ENCODE measurements at places on chromosomes 11 and 22.

- DNase-seq: no peak
These were observed 10.3 kb downstream of the POLDIP3 start for GRCh38 chr22:42604403-42604802.

GRCh38 chr11:132914600-132914999, 617.7 kb downstream of the OPCML start:
- DNase-seq: no peak

DNA sequence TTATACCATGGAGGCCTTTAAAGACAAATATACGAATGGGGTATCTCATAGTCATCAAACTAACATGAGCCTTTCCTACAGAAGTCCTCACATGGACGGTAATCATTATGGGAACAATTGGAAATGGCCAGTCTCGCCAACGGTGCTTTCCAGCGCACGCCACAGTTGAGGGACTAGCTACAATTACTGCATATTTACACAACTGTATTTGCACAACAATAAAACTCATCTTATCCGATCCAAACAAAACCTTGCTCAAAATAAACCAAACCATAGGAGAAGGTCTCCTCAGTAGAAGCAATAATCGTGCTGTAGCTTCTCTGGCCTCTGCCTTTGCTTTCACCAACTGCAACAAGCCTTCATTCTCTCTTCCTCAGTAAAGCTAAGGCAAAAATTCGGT, 5.9 kb downstream of the CADM1 start:
- DNase-seq: no peak

DNA sequence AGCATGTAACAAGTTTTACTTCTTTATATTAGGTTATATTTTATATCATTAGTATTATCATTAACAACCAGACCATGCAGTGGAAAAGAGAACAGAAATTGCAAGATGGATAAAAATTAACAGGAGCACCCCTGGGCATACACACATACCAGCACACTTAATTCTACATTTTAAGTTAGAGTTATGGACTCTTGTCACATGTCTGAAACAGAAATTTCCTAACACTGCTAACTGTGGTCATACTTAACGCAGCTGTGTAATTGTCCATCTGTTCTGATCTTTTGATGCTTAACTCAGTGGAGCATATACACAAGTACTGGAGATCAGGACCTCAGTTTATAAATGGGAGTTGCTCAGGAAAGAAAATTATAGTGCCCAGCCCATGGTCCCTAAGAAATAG, 358 bp downstream of the OR52H1 start:
- DNase-seq: no peak

DNA sequence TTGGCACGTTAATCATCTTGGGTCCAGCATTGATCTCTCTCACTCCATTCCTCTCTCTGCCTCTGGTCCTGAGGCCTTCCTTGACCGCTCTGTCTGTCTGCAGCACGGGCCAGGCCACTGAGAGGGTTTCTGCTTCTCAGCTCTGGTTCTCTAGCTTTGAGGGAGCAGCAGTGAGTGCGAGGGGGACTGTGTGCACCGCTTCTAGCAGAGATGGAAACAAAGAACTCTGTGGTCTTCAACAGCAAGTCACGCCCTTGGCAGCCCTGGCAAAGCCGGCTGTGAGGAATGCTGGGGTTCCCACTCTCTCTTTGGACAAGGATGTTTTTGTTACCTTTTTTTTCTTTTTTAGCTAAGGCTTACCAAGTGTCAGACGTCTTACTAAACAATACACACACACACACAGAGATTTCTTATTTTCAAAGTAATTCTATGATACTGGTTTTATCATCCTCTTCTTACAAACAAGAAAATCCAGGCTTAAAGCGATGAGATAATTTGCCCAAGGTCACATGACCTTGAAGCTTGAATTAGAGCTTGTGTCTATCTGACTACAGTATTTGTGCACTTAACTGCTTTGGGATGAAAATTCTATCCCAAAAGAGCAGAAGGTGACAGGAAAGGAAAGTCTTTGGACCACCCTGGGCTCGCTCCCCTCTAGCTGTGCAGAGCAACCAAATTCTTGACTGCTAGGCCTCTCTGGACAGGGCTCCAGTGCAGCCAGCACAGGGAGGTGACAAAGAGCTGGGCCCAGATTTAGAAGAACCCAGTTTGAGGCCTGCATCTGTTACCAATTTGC, 293.2 kb downstream of the NTM start:
- DNase-seq: no peak

DNA sequence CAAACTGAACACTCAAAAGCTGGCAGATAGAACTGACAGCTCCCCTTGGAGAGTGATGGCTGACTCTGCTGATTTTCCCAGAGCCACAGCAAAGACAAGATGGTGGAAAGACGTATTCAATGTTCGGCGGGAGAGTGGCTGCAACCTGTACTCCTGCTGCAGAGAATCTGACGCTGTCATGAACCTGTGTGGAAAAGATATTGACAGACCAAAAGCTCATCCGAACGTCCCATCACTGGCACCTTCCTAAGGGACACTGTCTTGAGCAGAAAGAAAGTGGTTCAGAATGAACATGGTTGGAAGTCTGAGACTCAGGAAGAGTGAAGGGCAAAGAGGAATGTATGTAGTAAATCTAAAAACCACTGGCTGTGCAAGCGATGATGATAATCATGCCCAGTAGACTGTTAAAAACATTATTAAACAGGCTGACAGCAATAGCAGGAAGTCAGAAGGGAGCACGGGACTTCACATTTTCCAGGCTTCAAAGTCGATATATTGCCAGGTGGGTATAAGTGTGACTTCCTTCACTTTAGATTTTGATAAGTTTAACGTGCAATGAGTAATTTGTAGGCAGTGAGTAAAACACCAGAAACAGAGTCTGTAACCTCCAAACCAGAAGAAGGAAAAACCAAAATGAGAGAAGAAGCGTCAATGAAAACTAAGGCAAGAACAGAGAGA, 6.2 kb upstream of the IL17REL start:
- no peak for DNase-seq

GRCh38 chr11:118921929-118922744, 3.6 kb downstream of the BCL9L start:
- no peak for DNase-seq

DNA sequence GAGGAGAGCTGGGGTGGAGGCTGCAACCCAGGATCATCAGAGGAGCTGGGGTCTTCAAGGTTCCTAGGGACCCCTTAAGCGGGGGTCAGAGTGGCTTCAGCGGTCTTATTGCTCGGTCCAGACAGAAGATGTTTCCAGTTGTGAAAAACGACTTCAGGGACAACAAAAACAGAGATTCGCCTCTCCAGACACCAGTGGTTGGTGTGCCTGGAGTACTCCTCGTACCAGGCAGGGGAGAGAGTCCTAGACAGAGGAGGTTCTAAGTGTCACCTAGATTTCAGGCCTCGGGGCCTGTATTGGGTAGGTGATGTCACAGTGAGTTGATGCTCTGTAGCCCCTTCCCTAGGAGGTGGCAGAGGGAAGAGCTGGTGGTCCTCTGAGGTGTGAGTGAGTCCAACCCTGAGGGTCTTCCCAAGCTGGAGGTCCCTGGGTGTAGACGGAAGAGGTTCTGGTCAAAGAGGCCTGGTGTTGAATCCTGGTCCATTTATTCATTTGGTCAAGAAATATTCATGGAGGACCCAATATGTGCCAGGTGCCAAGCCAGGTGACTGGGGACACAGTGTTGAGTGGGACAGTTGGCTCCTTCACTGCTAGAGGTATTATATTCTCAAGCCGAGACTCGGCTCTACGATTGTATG, 4.4 kb upstream of the IGLL5 start:
- no peak for DNase-seq

DNA sequence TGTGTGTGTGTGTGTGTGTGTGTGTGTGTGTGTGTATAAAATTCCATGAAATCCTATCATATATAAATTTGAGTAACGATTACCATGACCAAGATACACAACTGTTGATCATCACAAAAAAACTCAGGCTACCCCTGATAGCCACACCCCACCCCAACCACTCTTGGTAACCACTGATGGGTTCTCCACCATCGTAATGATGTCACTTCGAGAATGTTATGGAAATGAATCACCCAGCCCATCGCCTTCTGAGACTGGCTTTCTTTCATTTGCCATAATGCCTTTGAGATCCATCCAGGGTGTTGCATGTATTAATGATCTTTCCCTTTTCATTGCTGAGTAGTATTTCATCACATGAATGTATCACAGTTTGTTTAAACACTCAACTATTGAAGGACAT, 496.0 kb downstream of the MIAT start:
- no peak for DNase-seq

DNA sequence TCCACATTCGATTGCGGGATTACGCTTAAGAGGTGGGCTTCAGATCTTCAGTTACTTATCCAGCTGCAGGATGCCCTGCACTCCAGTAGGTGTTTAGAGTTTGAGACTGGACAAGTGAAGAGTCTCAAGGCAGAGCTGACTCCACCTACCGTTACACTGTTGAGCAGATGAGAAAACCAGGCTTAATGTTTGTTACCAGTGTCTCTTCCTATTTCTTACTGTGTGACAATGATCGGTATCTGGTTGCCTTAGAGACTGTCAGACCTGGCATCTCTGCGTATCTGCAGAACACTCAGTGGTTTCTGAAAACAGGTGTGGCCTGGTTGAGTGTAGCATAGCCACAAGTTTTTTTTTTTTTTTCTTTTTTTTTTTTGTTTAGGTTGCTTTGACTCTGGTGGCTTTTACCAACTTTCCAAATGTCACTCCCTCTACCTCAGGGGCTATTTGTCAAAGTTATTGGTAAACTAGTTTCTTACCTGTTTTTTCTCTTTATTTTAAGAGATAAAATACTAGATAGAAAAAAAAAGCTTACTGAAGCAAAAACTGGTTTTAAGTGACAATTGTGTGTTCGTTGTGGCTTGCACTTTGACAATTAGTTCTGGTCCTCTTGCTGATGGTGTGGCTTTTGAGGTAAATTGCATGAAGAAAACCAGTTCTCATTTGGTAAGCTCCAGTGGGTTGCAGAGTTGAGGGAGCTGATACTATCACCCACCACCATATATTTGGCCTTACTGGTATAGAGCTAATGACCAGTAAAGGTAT, 284.8 kb downstream of the ETS1 start:
- no peak for DNase-seq

DNA sequence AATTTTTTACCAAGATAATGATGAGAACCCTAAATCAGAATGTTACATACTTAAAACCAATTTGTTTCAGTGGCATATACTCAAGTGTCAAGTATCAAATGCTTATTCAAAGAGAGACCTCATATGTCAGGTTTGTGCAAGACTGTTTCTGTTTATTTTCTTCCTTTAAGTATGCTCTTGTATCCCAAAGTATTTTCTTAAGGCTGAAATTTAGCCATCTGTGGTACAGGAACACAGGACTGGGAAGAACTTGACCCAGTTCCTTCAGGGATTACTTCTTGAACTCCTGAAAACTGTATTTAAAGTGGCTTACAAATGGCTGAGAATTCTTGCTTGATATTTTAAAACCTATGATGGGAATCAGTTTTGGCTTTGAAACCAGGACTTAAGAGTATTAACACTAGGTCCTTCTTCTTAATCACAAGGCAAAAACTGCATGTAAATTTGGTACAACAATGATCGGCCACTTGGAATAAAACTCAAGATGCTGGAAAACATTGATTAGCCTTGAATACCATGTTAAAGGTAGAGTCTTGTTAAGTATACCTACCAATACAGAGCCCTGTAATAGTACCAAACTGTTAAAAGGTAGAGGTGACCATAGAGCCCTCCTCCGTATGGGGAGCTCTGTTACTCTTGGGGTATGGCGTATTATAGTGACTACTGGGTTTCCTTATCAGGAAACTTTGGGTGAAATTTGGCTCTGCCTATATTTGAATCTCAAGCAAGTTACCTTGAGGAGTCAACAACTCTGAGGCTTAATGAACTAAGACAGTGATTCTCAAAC, 95.9 kb downstream of the BLID start:
- no peak for DNase-seq

GRCh38 chr11:46978005-46978491, 41.5 kb downstream of the CSTPP1 start:
- no peak for DNase-seq

- no peak for DNase-seq
These were observed 1.3 kb downstream of the PIK3C2A start for GRCh38 chr11:17206463-17206862.

DNA sequence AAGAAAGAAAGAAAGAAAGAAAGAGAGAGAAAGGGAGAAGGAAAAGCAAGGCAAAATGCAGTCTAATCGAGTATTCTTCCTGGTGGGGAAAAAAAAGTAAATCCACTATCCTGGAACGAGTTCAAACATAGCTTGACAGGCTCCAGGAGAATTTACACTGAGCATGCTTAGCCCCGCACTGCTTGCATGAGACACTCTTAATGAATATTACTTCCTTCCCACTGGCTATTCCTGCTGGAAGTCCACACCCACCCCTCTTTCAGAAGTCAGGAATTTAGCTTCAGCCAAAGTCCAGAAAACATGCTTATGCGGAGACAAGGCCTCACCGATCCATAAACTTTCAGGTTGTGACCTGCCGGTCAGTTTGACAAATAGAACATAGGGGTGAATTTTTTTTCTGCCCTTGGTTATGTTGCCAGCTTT, 251.8 kb upstream of the BLID start:
- DNase-seq: no peak

GRCh38 chr11:133840479-133840941, 4.8 kb downstream of the SPATA19 start:
- DNase-seq: no peak

DNA sequence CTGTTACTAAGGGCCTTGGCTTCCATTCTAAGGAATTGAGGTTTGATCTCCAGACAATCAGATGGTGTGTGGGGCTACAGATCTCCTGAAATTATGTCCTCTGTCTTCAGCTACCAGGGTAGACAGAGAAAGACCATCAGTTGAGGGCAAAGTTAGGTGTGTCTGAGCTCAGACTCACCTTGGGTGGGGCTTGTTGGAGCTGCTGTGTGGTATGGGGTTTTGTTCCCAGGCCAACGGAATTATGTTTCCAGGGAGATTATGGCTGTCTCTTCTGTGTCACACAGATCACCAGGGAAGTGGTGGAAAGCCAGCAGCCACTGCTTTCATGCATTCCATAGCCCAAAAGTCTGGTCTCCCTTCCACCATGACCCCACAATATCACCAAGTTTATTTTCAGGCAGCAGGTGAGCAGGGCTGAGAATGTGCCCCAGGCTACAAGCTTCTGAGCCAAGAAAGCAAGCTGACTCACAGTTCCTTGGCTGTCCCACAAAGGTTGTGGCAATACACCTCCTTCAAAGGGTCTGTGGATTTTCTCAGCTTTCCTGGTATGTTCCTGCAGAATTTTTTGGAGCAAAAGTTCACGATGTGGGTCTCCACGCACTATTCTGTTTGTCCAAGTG, 714.9 kb downstream of the LUZP2 start:
- DNase-seq: no peak

All from progenitor cell of endocrine pancreas (in vitro differentiated cells).